ENCODE measurements at places on chromosomes 11 and 22.

DNA sequence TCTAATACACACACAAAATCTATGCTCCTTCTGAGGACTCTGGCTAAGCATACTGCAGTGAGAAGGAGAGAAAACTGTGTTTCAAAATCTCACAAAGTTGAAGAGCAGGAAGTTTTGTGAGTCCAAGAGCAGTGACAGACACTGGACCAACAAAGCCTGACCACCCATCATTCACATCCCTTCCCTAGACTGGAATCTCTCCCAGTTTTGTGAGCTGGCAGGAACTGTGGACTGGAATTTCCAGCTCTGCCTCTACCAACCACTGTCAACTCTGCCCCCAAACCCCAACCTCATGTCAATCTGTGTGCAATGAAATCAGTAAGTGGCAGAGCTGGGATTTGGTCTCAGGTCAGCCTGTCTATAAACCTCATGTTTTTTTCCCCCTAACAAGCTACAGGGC, 112.6 kb downstream of the ARL14EP start:
- DNase-seq, result no peak

GRCh38 chr11:12266943-12267342, 110.4 kb upstream of the PARVA start:
- DNase-seq, result no peak

DNA sequence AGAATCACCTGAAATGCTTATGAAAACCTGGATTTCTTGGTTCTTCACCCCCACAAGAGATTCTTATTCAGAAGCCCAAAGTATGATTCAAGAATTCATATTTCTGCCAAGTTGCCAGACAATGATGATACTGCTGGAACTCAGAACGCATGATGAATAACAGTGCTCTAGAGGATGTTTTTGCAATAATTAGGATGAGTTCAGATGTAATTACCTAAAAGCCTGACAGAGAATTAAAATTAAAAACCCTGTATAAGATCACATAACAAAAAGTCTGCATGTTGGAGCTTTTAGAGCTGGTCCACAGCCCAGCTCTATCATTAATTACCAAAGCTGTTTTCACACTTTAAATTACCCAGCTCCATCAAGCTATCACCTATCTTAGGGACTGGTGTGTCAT, 211.8 kb downstream of the LUZP2 start:
- DNase-seq, result no peak

- no peak for DNase-seq
Observed at GRCh38 chr11:102678022-102678421, 27.5 kb downstream of the MMP27 start.

GRCh38 chr11:126915430-126915829, 85.1 kb downstream of the KIRREL3 start:
- DNase-seq, result no peak

- peak; percentile 60 for DNase-seq
Observed at GRCh38 chr11:129695571-129696308, 119.9 kb upstream of the TMEM45B start.

DNA sequence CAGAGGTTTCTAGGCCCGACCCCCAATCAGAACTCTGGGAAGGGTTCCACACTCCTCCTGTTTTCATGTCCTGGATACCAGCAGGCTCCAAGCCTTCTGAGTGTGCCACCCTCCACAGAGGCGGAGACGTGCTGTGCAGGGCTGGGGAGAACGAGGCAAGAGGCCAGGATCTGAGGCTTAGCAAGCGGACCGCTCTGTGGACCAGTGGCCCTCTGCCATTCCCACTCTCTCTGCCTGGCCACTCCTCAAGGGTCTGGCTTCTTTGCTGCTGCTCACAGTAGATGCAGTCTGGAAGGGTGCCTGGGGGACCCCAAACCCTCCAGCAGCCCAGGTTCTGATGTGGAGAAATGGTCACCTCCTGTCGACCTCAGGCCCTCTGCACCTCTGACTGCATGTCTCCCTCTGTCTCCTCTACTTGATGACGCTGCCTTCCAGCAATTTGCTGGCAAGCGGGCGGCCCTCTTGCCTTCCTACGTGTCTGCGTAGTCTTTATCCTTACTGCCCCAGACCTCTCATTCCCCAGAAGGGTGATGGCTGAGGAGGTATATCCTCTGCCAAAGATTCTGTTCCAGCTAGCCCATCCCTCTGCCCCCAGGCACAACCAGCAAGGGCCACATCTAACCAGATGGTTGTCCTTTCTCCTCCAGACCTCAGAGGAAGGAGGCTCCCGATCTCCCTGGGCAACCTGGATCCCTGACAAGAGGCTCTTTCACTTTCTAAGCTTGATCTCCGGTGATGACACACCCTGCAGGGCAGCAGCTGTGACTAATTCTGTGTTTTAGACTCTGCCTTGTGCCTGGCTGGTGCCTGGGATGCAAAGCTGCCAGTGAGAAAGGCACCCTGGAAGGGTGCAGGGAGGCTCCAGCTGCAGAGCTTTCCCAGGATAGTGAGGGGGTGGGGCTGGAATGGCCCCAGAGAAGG, 87.3 kb downstream of the NAT10 start:
- DNase-seq, result no peak

DNA sequence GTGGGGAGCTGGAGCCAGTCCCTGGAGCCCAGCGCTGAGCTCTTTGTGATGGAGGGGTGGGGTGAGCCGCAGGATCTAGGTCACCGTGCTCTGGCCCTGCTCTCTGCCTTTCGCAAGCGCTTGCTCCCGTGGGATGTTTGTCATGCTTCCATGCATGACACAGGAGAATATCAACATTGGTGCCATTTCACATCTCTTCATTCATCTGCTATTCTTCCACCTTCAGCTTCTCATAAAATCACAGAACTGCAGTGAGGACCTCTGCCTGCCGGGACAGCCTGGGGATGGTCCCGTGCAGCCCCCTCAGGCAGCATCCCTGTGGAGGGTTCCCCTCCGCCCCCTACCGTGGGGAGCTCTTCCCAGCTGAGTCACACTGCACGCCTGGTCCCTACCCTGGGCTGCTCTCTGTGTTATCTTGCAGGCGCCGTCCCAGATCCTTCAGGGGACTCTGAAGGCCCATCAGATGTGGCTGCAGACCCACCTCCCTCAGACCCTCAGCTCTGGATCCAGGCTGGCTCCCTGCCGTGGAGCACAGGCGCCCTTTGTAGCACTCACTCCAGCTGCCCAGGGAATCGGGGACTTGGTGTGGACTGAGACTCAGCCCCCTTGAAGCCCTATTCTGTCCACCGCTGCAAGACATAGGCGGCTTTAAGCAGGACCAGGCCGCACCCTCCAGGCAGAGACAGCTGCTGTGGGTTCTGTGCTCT, 5.1 kb upstream of the SEPTIN5 start:
- no peak for DNase-seq

DNA sequence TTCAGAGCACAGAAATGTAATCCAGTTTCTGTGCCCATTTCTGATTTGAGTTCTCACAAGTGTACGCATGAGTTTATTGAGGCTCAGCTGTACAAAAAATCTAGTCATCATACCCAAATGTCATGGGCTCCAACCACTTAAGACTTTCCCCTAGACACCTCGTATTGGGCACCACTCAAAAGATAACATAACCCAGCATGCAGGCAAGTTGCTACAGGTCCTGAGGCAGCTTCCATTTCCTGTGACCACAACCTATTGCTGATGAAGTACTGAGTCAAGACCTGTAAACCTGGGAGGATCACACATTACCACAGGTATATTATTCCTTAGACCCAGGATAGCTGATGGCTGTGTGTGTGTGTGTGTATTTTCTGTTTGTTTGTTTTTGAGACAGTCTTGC, 95.2 kb downstream of the MRTFA start:
- DNase-seq, result no peak

- no peak for DNase-seq
Observed at GRCh38 chr11:75453916-75454655, 21.1 kb upstream of the KLHL35 start.

DNA sequence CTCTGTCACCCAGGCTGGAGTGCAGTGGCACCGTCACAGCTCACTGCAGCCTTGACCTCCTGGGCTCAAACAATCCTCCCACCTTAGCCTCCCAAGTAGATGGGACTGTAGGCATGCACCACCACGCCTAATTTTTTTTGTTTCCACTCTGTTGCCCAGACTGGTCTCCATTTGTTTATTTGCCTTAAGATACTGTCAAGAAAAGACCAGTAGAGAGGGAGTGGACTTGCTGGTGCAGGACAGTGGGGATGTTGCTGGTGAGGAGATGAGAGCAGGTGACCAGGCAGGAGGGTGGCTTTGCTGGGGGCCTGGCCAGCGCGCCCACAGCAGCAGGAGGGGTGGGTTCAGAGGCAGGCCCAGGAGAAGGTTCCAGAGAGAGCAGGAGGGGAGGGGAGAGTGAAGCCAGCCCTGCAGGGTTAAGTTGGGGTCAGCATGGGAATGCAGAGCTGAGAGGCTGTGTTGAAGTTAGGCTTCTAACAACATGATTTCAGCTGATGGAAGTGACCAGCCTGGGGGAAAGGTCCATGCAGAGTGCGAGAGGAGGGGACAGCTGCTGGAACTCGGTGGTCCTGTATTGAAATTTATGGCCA, 35.8 kb downstream of the NADSYN1 start:
- no peak for DNase-seq

DNA sequence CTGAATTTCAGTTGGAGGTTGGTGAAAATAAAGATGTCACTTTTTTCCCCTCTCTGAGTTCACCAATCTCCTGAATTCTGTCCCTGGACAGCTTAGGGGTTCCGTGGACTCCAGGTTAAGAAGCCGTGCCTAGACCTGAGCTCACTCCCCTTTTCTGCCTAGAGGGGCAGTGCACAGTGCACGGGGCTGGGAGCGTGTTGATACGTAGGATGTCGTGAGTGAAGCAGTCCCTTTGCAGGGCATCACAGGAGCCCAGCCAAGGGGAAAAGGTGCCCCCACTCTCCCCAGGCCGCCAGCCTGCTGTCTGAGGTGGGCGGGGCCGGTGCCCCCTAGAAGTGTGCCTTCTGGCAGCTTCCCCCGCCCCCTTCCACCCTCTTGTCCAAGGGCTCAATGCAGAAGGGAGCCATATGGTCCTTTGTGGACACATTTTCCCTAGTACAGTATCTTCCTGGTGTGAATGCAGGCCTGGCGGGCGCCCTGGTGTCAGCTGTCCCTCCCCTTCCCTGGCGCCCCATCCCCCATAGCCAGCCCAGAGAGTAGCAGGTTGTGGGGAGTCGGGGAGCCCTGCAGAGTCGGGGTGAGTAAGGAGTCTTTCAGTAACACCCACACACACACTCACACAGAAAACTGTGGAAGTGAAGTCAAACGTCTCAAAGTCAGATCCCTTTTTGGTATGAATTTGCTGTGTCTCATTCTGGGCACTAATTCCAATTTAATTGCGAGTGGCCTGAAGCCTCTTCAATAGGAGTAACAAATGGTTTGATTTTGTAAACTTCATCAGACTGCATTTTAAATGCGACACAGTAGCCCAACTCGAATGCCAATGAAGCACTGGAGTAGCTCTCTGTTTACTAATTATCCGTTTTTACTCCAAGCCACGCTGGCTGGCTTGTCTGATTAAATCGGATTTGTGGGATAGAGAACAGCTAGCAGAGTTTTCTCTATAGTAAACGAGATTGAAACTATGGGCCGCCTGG, 67.5 kb upstream of the NNMT start:
- no peak for DNase-seq

DNA sequence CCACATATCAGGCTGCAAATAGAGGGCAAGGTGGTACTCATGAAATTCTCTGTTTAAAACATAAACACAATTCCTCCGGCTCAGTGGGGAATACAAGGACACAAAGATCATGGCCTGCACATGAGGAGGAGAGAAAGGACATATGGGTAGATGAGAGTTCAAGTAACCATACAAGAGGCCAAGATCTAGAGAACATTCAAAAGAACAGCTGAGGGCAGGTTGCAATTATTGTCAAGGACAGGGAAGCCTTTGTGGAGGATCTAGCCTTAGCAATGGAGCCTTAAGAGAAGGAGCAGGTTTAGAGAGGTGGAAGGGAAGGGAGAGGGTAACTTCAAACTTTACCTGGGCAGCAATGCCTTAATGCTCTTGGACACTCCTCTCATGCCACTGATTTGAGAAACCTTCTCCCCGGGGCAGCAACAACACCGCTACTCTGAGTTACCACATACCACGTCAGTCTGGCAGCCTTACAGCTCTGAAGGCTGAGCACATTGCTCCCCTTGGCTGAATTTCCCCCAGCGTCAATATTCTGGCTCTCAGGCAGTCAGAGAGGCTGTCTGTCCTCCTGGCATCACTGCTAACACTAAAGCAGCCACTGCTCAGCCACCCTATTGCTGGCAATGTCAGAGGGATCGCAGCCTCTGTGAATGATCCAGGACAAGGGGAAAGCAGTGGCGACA, 55.5 kb downstream of the CLPB start:
- no peak for DNase-seq

GRCh38 chr11:120546312-120547205, 35.0 kb downstream of the GRIK4 start:
- no peak for DNase-seq

- DNase-seq, result no peak
Observed at GRCh38 chr22:18954990-18955571, 19.0 kb upstream of the PRODH start.

DNA sequence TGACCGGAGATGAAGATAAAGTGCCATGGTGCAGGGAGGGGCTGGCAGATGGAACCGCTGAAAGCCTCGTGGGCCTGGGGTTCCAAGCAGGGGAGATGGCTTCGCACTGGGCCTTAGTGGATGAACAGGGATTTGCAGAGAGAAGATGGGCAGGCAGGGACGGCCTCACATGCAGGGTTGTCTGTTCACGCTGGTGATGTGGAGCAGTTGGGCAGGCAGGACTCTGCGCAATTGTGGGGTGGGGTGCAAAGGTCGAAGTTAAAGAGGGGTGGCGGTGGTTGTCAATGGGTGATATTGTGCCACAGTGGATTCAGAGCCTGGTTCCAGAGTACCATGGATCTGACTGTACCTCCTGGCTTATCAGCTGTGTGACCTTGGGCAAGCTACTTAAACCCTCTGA, 7.9 kb downstream of the MB start:
- no peak for DNase-seq

DNA sequence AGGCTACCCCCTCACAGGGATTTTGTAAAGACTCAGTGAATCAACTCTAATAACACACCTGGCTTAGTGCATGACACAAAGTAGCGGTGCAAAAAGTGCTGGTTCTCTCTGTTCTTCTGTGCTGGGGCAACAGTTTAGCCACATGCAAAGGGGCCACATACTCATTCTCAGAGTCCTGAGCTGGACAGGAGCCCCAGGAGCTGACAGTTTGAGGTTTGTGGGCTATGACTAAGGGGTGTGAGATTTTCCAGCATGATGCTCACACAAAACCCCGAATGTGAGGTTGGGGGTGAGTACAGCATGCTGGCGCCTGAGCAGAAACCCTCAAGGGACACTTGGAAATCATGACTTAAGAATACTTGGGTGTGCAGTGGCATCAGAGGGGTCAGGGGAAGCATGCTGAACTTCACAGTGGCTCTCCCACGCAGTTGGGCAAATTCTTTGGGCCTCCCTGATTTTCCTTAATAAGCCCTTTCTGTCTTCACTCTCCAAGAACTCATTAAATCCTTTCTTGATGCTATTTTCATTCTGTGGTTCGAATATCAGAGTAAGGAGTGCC, 31.0 kb downstream of the TMPRSS5 start:
- no peak for DNase-seq

- DNase-seq, result no peak
Observed at GRCh38 chr22:48592066-48592345, 1235.7 kb downstream of the BRD1 start.

GRCh38 chr11:45180848-45181192, 34.4 kb downstream of the PRDM11 start:
- DNase-seq, result peak; percentile 33

- no peak for DNase-seq
Observed at GRCh38 chr11:116504541-116505297, 268.1 kb downstream of the BUD13 start.

Measured in stimulated activated CD4-positive, alpha-beta T cell treated with anti-CD3 and anti-CD28 coated beads, Interleukin-4, amount 100 ng/mL, for 4 hours (primary cell).